CD4-positive, alpha-beta T cell (primary cell): ENCODE measurements at places on chromosomes 3 and 15.

DNA sequence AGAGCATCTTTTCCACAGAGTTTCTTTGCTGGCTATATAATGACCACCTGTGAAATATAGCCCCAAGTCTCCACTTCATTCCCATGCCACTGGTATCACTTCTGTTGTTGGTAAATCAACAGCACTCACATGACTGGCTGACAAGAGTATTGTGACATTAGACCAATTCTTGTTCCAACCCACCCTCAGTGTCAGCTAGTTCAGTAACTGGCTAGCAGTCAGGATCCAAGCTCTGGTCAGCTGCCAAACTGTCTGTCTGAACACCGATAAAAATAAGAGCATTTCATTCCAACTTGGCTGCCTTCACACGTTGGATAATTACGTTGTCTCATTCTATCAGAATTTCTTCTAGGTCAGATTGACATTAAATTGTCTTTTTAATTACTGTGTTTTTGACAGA, 166.5 kb downstream of the USP13 start:
- H3K27me3 ChIP-seq = peaks cover 4% of the 10 kb centered on the region
- no peaks in the 10 kb centered on the region for H3K36me3 ChIP-seq
- DNase-seq = no peak
- H3K27ac ChIP-seq = no peak overlapping the region

DNA sequence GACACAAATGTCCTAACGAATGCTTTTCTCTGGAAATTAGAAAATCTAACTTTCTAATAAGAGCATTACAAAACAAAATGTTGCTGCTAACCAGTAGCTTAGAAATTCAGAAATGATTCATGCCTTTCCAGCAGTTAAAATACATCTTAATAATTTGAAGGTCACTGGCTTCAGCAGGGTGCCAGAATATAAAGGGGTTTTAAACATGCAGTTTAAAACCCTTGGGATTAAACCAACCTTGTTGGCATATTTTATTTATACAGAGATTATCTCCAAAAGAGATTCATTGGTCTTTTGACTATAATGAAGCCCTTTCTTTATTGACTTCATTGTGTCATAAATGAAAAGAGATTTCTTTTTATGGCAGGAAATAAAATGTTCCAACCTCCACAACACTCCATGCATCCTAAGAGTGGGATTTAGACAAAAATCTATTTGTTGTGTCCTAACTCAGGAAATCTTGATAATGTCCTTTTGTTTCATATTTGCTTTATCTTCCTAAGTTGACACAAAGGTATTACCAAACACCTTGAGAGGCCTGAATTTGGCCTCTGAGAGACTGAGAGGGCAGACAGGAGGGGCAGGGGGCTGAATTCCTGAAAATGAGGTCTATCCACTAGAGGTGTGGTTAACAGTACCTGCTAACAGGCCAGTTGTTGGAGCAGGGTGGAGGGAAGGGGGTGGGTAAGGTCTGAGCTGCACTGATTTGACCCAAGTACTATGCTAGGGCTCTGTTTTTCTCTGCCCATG, 124.4 kb downstream of the FEZF2 start:
- no peaks in the 10 kb centered on the region for H3K36me3 ChIP-seq
- H3K4me1 ChIP-seq = no peaks in the 10 kb centered on the region
- no peaks in the 10 kb centered on the region for H3K27me3 ChIP-seq
- H3K27ac ChIP-seq = no peak overlapping the region
- no peak overlapping the region for H3K4me3 ChIP-seq

GRCh38 chr3:62534326-62534725, 161.0 kb upstream of the FEZF2 start:
- no peak for DNase-seq
- no peaks in the 10 kb centered on the region for H3K36me3 ChIP-seq
- no peak overlapping the region for H3K27ac ChIP-seq

DNA sequence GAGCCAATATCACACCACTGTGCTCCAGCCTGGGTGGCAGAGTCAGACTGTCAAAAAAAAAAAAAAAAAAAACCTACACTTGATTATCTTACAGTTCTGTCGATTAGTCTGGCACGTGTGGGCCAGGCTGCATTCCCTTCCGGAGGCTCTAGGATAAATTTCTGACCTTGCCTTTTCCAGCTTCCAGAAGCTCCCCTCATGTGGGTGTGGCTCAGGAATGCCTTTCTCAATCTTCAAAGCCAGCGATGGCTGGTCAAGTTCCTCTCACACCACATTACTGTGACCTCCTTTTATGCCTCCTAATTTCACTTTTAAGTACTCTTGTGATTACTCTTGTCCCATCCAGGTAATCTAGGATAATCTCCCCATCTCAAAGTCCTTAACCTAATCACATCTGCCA, 58.2 kb upstream of the DUT start:
- H3K4me1 ChIP-seq = no peaks in the 10 kb centered on the region
- H3K27me3 ChIP-seq = peaks cover 4% of the 10 kb centered on the region
- H3K27ac ChIP-seq = no peak overlapping the region
- H3K4me3 ChIP-seq = no peak overlapping the region

GRCh38 chr3:141998669-141999290, 122.3 kb downstream of the ATP1B3 start:
- peak; percentile 14 for DNase-seq
- no peak overlapping the region for H3K4me3 ChIP-seq
- peaks cover under 1% of the 10 kb centered on the region for H3K36me3 ChIP-seq

- H3K27ac ChIP-seq = no peak overlapping the region
- DNase-seq = no peak
- H3K36me3 ChIP-seq = no peaks in the 10 kb centered on the region
- peaks cover 58% of the 10 kb centered on the region for H3K4me1 ChIP-seq
Measured at GRCh38 chr3:129602730-129603560, 3.5 kb downstream of the PLXND1 start.

- H3K4me3 ChIP-seq = no peak overlapping the region
- H3K4me1 ChIP-seq = no peaks in the 10 kb centered on the region
- no peaks in the 10 kb centered on the region for H3K36me3 ChIP-seq
Measured at GRCh38 chr3:172470588-172470987, 22.3 kb upstream of the GHSR start.

GRCh38 chr15:56047354-56047753, 53.9 kb upstream of the NEDD4 start:
- H3K27ac ChIP-seq = no peak overlapping the region
- peaks cover 16% of the 10 kb centered on the region for H3K4me1 ChIP-seq
- no peak overlapping the region for H3K4me3 ChIP-seq
- DNase-seq = no peak
